Posterior vena cava (tissue), 2 donors: ENCODE measurements at places on chromosomes 12 and 14.

DNA sequence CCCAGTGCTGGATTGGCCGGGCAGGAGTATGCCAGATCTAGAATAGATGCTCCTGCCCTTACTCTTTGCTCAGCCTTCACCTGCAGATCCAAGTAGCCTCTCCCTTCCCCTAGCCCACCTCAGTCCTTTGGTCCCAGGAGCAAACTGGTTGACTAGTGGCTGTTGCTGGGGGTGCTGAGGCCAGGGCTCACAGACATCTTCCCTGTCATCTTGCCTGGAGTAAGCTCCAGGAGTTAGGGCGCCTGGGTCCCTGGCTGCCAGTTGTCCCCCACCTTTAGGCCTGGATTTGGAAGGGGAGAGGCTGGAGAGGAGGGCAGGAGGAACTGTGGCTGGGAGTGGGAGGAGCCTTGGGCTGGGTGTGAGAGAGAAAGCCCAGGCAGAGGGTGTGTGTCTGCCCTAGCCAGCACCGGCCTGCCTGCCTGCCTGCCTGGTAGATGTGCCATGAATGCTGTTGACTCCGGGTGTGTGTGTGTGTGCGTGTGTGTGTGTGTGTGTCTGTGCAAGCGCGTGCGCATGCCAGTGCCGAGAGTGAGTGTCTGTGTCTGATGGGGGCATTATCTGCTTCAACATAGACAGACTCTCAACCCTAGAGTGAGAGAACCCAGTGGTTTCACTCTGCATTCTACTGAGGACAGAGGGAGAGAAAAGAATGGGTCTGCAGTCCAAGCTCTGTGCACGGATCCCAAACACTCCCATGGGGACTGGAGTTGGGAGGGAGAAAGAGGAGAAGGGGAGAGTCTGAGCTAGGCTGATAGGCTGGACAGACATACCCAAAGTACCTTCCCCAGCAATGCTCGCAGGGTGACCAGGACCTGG is 845 bp upstream of the RARG start:
- no peak for DNase-seq

DNA sequence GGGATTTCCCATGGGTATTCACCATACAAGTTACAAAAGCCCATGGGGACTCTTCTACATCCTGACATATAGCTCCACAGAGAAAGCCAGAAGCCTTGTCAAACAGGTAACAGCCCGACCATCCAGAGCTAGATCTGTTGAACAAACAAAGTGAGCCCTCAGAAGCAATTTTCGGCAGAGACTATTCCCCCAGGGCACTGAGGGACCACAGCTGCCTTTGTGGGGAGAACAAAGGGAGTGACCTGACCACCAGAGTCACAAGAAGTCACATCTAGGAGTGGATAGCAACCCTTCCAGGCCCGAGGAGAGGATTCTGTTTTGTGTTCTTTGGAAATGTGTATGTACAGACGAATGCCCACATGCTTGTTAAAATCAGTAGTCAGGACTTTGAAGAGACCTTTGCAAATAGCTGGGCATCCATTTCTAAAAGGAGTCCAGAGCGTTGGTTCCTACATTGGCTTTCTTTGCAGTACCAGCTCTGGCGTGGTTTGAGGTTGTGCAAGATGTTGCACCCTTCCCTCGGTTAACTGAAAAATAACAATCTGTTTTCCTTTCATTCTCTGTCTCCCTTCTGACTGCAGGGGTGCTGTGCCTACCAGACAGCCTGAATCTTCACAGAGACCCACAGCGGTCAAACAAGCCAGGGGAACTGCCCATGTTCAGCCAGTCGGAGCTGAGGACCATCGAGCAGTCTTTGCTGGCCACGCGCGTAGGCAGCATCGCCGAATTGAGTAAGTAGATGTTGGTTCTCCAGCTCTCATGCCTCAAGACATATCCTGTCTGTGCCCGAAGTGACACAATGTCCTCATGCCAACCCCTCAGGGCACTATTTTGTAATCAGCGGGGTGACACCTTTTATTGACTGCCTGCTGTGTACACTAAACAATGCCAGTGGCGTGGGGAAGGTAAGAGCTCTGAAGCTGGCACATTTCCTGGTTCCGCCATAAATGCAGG is 165.4 kb upstream of the PWP1 start:
- no peak for DNase-seq

DNA sequence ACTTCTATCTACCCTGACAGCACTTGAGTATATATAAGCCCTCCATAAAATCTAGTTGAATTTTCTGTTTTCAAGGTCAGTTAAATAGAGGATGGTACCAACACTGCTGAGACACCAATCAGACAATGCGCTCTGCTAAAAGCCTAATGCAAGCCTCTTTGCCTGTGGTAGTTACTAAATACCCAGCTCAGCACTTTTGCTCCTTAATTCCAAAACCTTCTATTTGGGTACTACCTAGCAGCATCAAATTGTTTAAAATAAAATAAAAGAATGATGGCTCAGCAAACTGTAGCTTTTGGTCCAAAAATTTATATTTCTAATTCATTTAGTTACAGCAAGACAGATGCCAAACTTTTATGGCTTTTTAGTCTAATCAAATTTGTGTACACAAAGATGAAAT is 107.9 kb downstream of the IPO8 start:
- DNase-seq, result no peak

DNA sequence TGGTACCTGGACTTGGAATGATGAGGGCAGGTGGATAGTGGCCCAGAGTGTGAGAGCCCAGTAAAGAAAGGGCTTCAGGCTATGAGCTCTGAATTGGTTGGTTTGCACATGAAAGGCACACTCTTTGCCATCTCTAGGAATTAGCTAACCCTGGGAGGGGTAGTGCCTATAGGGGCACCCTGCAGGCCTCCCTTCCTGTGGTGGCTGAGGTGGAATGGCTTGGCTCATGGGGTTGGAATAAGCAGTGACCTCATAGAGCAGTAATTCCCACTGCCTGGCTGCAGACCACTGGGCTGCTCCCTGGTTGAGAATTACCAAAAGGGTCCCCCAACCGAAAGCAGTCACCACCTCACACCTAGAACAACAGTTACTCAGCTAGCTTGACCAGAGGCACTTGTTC is 42.7 kb downstream of the ASCL4 start:
- DNase-seq, result no peak

GRCh38 chr12:82898441-82898840 is 211.7 kb downstream of the TMTC2 start:
- no peak for DNase-seq

- no peak for DNase-seq
Measured at GRCh38 chr12:49455501-49455900, 83.3 kb upstream of the KCNH3 start.

DNA sequence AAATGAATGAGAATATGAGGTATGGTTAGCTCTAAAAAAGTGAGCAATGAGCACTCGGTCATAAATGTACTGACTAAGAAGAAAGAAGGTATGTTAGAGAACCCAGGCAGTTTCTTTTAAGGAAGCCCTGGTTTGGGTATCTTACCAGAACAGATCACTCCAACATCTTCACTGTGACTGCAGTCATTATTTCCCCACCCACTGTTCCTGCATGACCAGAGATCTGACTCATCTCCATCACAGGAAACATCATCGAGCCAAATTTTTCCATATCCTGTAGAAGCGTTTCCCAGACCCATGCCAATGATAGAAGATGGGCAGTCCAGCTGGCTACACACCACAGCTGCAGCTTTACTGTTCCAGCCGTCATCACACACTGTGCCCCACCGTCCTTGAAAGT is 48.0 kb downstream of the CD163L1 start:
- no peak for DNase-seq

- no peak for DNase-seq
Measured at GRCh38 chr12:32257695-32258496, 141.5 kb upstream of the FGD4 start.

GRCh38 chr14:59356767-59357166 is 108.4 kb downstream of the GPR135 start:
- no peak for DNase-seq

DNA sequence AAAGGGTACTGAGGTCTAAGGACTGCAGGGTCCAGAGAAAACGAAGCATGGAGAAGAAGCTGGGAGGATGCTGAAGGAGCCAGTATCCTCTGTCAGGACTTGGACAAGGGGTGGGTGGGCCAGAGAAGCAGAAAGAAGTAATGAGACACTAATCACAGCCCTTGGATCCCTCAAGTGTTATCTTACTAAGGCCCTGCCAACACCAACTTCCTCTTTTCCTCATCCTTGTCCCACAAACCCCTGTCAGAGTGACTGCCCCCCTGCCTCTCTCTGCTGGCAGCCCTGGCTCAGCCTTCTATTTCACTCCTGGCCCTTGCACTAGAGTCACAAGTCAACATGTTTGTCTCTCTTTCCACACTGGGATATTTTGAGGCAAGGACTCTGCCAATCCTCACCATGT is 3.8 kb upstream of the ASIC1 start:
- no peak for DNase-seq

- no peak for DNase-seq
Measured at GRCh38 chr12:103779410-103780092, 61.5 kb downstream of the NT5DC3 start.

GRCh38 chr12:88946372-88946997 is 366.2 kb upstream of the KITLG start:
- no peak for DNase-seq

- no peak for DNase-seq
Measured at GRCh38 chr14:103135333-103136260, 12.3 kb downstream of the TNFAIP2 start.
